NCI-H524 treated with DMSO at 0.1 percent for 48 hours (cell line): ENCODE measurements at places on chromosomes 12 and 14.
A peak's percentile ranks its signal among the peaks of the same experiment; 100 is the strongest.

DNA sequence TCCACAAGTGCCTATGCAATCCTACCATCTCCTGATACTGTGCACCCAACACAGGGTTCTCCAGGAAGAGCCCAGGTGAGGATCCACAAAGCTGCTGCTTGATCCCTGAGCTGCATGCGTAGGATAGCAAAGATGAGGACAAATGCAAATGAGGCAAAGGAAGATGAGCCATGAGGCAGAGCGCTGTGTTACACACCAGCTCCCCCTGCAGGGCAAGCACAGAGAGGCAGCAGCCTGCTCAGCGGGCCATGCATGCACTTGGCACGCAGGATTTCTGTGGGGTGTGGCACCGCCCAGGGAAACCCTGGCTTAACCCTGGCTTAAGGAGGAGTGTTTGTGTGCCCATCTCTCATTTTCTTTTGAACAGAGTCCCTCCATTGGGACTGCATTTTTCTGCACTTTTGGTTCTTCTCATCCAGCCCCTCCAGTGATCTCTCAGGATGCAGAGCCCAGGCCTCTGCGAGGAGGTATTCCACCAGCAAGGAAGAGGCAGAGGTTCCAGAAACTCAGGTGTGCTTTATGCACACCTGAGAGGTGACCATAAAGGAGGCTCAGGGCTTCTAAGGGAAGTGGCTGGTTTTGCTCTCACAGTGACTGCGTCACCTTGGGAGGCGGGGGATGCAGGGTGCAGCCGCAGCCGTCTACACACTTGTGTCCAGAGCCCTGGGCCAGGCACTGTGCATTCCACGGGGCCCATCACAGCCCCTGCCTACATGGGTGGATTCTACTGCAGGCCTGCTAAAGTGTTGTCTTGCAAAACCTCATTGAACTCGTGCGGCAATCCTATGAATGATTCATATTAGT is 973.3 kb upstream of the TMEM132C start:
- no peak for DNase-seq

DNA sequence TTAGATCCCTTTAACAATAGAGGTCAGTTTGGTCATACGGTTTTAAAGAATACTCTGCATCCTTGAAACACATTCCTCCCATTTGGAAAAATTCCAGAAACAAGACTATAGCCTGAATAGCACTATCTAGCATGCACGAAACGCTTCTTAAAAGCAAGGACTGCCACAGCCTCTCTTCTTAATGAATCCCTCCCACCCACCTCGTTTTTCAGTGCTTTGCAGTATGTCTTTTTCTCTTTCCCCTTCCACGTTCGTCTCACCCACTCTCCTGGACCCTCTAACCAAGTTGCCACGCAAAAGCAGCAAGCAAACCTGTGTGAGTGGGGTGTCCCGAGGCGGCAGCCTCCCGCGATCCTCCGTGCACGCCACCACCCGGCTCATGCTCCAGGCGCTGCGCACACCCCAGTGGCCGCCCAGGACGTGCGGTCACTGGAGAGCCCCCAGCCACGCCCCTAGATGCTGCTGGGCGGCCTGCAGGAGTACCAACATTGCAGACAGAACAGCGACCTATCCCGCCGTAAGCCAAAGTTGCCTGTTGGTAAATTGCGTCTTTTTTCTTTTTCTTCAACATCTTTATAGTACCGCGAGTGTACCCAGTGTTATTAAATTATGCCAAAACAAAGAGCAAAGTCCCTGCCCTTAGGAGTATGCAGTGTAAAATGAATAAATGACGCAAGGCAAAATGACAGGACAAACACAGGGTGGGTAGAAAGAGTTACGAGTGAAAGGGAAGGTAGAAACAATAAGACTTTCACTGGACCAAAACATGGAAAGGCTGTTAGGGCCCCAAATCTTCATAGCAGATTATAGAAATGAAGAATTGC is at the start of gene SLC38A4:
TSS of gene SLC38A4 (minus strand) at position 407 of the 824 bp plus-strand sequence. CDS start 32,926 bp downstream, outside the sequence.
- no peak for DNase-seq

DNA sequence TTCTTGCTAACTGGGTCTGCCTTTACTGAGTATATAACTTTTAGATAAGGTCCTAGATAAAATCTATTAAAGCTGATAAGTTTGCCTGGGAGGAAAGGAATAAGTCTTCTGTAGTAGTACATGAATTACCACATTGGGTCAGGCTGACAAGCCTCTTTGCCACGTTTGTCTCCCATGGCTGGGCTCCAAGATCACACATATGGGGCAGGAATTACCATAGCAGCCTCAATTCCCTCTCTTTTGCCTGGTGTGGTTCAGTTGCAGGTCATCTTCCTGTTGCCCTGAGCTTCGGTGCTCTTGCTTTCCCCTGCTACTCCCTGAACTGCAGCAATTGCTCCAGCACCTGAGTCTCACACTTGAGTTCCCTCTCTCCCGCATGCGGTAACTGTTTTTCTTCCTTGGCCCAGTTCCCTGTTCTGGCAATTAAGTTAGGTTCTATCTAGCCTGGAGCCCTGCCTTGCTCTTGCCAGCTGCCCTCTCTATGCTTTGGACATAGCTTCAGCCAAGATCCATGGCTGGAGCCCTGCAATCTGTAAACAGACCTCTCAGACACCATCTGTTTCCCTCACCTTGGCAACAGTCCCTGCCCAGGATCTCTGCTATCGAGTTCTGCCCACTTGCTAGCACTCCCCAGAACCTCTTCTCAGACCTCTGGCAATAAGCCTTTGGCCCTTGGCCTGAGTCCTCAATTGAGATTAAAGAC is 5.8 kb upstream of the GLT8D2 start:
- peak; percentile 97 for DNase-seq

GRCh38 chr14:22375321-22375930 is 213.6 kb downstream of the DAD1 start:
- DNase-seq: peak; percentile 16

DNA sequence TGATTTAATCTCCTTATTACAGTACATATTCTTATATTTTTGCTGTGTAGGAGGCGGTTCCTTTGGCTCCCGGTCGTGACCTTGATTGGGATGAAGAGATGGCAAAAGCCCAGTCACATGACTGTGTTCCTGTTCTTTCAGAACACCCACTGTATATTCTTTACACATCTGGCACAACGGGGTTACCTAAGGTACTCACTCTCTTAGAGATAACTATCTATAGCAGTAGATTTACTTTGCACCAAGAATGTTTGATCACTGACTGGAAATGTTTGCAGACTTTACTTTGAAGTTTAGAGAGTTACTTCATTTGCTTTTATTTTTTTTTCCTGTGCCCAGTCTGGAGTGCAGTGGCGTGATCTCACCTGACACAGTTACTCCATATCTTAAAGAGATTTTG is 65.2 kb downstream of the ACSS3 start:
- no peak for DNase-seq

GRCh38 chr12:104132351-104132956 is 5.6 kb downstream of the NFYB start:
- DNase-seq: no peak

DNA sequence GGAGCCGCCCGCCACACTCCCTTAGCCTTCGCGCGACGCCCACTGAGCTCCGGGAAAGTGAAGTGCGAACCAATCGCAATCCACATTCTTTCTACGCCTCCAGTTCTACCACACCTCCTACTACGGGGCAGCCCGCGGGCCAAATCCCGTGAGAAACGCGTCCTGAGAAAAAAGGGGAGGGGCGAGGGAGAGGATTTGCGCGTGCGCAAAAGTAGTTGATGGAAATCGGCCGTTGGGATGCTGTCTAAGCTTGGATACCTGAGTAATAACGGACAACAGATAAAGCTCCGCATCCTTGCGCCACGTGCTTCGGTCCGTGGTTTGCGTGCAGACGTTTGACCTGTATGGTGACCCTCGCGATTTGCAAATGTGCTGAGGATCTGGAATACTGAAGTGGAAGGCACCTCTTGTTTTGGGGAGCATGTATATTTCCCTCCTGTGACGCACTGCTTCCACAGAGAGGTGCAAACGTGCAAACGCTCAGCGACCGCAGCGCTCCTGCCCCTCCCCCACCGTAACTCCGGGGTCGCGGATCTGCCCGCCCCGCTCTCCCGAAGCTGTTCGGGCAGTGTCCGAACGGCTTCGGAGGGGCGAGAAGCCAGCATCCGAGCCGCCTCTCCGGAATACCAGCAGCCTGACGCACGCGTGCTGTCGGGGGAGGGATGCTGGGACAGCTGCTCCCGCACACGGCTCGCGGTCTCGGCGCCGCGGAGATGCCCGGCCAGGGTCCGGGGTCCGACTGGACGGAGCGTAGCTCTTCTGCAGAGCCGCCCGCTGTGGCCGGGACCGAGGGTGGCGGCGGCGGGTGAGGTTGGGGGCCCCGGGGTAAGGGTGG is at the start of the genes FAM216A and GPN3:
TSS of gene FAM216A (plus strand) at position 632 of the 835 bp plus-strand sequence. CDS start at position 663, 31 bp downstream.
TSS of gene GPN3 (minus strand) at position 44 of the 835 bp plus-strand sequence. CDS start 54 bp downstream, outside the sequence.
- DNase-seq: peak; percentile 96

GRCh38 chr14:89963288-89963978 is 7.7 kb downstream of the TDP1 start:
- no peak for DNase-seq

GRCh38 chr14:20751963-20752562 is 6.4 kb downstream of the EDDM3A start:
- DNase-seq: no peak

DNA sequence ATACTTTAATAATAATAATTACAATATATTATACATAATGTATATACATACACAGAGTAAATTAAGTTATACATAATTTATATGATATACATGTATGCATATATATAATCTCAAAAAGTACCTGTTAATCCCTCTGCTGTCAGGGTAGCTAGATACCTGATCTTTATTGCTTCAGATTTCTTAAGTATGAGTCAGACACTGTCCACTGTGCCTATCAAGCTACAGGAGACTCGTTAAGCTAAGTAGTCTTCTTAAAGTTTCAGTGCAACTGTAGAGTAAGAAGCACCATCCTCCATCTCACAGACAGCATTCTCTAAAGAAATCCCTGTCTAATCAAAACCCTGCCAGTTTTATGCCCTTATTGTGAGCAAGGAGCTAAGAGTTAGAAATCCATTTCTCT is 428.7 kb downstream of the RERGL start:
- DNase-seq: no peak

- no peak for DNase-seq
Measured at GRCh38 chr12:116060764-116061163, 216.7 kb downstream of the MED13L start.

DNA sequence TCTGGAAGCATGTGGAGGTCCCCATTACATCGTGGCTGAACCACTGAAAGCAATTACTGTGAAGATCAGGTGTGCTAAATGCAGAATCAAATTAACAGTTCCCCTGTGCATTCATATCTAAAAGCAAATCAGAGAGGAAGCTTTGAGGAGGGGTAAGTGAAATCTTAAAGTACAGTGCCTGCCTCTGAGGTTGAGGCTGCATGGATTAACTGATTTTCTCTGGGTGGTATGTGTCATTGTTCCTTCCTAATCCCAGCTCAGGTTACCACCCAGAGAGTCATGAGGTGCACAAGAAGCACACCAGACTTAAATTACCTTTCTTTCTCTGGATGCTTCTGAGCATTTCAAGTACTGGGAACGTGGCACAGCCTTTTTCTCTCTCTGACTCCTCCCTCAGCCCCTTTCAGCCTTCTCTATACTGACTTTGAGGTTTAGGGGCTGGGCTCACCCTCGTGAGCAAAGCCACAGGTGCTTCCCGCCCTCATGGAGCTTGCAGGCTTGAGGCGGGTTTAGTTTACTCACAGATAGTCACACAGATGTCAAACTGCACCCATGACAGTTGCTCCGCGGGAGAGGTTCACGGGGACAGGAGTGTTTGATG is 237.6 kb upstream of the CRY1 start:
- peak; percentile 60 for DNase-seq

DNA sequence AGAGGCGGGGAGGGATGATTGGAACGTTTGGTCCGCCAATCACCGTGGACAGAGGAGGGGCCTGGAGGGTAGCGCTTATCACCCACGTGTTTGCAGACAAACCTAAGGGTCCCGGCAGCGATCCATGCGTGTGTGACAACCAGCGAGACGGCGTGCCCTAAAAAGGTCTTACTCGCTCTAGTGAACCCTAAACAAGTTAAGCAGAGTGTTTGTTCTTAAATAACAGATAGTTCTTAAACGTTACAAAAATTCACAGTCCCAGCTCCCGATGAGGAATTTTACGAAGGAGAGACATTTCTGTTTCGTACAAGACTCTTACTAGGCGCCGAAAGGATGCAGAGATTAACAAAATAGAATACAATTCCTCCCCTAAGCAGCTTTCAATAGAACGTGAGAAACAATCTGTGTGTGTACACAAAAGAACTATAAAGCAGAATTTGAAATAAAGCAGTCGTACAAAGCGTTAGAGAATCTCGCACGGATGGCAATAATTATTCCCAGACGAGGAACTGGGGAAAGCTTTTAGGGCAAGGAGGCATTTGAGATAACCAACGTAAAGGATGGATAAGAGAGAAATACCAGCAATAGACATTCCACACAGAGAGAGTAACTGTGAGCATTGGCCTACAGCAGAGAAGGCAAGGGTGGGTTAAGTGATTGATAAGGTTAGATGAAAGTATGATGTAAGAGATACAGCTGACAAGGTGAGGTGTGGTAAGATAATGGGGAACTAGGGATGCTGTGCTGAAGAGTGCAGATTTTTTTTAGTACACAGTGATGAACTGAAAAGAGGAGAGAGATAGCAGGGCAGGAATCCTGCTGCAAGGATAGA is 831 bp upstream of the RPS6KA5 start:
- DNase-seq: no peak

- DNase-seq: no peak
Measured at GRCh38 chr14:99502989-99503421, 21.8 kb downstream of the CCNK start.

DNA sequence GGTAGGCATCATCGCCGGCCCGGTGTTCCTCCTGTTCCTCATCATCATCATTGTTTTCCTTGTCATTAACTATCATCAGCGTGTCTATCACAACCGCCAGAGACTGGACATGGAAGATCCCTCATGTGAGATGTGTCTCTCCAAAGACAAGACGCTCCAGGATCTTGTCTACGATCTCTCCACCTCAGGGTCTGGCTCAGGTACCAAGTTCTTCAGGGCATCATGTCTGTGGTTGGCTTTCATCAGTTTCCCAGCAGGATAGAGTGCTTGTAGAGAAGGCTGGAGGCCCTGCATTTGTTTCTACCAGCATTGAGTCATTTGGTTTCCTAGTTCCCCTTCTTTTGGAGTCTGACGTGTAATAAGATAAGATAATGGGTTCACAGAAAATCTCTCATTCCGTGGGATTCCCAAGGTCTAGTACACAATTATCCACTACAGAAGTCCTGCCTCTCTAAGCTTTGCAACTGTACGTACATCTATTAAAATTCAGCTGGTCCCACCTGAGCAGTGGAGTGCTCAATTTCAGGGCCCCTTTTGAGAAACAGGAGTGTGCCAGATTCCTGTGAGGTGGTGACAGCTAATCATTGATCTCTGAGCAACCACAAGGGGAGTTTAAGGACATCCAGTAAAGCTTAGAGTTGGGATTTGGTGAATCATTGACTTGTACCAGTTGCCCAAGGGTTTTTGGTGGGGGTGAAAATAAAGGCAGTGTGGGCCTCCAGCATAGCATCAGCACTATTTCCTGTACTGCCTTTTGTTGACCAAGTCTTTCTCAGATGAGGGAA is 25.1 kb downstream of the ACVR1B start:
- no peak for DNase-seq

DNA sequence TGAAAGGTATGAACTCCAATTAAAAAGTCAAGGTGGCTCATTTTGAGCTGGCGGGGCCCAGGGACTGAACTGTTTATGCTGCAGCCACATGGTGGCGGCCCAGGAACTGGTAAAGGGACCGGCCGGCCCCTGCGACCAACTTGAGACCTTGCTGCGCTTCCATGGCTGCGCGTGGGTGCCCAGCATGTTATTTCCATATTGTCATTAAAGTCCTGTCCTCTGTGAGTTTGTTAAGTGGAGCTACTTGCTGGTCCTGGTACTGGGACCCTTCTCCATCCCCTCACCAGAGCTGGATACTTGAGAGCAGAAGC is 62.3 kb downstream of the BEGAIN start:
- DNase-seq: no peak
